ENCODE measurements at places on chromosomes 4 and X.

GRCh38 chr4:145520172-145520571 is 38.5 kb downstream of the SMAD1 start:
- DNase-seq, result no peak

GRCh38 chr4:102586644-102587021 is 85.5 kb downstream of the NFKB1 start:
- DNase-seq, result no peak

- DNase-seq, result peak; percentile 64
Observed at GRCh38 chrX:71622576-71623450, 4.5 kb upstream of the CXCR3 start.

DNA sequence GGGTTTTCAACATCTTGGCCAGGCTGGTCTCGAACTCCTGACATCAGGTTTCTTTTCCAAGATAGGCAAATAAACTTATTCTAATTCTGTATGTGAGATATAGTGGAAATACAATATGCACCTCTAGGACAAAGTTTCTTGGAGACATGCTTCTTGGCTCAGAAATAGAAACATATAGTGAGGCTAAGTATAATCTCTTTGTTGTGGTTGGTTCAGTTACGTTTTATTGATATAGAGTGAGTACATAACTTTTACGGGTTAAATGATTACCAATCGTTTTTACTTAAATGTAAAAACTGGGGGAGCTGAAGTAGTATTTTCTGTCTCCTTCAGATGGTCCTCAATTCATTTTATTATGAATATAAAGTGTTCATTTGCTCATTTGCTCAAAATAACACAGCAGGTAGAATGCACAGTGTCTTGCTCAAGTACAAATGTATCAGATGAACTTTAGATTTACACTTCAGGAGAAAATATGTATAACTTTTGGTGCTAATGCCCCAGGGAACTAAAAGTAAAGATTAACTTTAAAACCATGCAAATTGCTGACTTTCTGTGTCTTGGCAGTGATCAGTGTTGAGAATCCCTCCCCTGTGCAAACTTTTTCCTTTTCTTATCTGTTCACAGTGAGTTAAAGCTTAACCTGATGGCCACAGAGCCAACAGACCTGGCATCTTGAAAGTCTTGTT is 77.6 kb downstream of the AFF1 start:
- DNase-seq, result no peak

DNA sequence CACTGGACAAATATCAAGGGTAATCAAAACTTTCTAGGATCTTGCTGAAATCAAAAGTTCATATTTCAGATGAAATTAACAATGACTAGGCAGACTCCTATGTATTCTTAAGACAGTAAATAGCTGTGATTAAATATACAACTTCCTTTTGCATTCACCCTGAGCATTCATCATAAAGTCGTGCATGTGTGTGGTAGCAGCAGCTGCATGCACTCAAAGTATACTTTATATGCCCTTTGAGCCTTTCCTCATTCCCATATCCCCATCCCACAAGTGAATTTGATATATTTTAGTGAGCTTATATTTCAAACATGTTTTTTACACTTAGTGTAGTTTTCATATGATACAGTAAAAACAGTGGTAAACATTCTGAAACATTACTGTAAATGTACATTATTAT is 959.0 kb downstream of the C4orf33 start:
- no peak for DNase-seq

GRCh38 chr4:128565565-128566186 is 243.8 kb upstream of the JADE1 start:
- DNase-seq, result peak; percentile 69

GRCh38 chrX:45623266-45623665 is 422.6 kb upstream of the DIPK2B start:
- no peak for DNase-seq

- DNase-seq, result peak; percentile 65
Observed at GRCh38 chr4:69823481-69824186, 36.3 kb downstream of the SULT1E1 start.

- DNase-seq, result no peak
Observed at GRCh38 chr4:151166636-151167035, 67.2 kb downstream of the RPS3A start.

DNA sequence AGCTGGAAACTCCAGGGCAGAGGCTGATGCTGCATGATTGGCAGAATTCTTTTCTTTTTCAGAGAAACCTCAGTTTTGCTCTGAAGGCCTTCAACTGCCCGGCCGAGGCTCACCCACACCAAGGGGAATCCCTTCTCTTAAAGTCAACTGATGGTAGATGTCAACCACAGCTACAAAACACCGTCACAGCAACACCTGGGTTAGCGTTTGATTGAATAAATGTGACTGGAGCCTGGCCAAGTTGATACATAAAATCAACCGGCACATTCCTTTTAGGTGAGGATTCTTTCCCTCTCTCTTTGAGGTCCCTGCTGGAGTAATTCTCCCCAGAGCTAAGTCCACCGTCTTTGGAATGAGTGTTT is 15.2 kb upstream of the KIAA0232 start:
- DNase-seq, result no peak

DNA sequence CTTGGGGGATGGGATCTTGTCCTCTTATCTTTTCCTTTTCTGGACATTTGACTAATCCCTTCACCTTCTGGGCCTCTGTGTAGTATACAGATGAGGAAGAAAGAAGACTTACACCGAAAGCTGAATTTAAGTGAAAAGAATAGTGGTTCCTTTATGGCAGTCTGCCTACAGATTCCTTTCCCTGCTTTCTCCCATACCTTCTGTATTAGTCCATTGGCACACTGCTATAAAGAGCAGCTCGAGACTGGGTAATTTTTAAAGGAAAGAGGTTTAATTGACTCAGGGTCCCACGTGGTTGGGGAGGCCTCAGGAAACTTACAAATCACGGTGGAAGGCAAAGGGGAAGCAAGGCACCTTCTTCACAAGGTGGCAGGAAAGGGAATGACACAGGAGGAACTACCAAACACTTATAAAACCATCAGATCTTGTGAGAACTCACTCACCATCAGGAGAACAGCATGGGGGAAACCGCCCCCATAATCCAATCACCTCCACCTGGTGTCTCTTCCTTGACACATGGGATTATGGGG is 34.0 kb upstream of the CD38 start:
- DNase-seq, result no peak

DNA sequence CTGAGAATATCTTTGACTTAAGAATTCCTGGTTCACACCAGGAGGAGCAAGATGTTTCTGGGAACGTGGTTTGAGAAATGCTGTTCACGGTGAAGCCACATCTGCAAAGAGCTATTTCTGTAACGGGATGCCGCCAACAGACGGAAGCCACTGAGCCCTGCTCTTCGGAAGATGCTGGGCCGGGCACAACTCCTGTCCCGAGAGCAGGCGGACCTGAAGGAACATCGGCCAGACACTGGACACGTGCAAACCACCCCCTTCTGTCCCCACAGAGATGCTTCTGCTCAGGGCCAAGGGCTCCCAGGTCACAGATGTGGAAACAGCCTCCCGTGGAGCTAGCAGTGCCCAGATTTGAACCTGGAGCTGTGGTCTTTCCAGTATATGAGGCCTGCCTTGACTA is 24.3 kb downstream of the HMX1 start:
- no peak for DNase-seq

DNA sequence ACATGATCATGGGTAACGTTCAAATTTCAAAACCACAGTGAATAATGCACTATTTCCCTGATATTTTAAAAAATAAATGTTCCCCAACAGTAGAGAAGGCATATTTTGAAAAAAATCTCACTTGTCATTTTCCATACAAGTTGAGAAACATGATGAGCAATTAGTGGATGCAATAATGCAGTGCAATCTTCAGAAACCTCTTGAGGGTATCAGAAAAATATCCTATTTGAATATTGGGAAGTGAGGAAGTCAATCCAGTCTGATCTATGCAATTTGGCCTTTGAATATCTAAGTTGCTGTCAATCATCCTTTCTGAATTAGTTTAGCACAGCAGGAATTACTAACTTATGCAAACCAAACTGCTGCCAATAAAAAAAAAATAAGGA is 776.8 kb downstream of the PCDH18 start:
- DNase-seq, result no peak

DNA sequence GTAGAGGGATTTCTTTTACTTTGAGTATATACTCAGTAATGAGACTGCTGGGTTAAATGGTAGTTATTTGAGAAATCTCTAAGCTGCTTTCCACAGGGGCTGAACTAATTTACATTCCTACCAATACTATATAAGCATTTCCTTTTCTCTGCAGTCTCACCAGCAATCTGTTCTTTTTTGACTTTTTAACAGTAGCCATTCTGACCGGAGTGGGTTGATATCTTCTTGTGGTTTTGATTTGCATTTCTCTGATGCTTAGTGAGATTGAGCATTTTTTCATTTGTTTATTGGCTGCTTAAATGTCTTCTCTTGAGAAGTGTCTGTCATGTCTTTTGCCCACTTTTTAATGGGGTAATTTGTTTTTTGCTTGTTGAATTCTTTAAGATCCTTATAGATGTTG is 43.3 kb downstream of the SPCS3 start:
- no peak for DNase-seq

GRCh38 chrX:96407501-96407900 is 277.1 kb upstream of the DIAPH2 start:
- DNase-seq, result peak; percentile 68

GRCh38 chr4:72768364-72768763 is 199.3 kb upstream of the ADAMTS3 start:
- DNase-seq, result peak; percentile 20

- peak; percentile 56 for DNase-seq
Observed at GRCh38 chr4:48017108-48017571, 568 bp downstream of the NIPAL1 start.

DNA sequence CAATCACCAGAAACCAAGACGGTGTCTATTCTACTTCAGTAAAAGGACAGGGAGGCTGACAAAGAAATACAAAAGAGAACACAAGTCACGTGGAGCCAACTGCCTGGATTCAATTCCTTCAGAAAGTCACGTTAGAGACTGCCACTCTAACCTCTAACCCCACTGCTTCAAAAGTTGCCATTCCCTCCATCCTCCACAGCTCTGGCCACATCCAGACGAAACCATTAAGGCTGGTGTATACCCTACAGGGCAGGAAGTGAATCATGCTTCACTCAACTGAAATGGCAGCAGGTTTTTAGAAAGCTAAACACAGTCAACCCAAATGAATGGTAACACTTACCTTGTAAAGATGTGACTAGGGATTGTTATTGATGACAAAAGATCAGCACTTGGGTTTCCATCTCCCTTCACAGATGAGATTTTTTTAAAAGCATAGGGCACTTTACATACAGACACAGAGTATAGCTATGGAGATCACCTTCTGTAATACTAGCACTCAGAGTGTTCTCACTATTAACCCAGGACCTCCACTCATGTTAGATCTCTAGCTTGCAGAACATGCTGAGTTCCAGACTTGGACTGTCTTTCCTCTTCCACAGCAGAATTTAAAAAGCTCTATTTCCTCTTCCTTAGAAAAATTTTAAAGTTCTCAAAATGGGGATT is 37.4 kb downstream of the MAML3 start:
- DNase-seq, result no peak

- peak; percentile 58 for DNase-seq
Observed at GRCh38 chr4:38565271-38566199, 98.5 kb upstream of the KLF3 start.

- no peak for DNase-seq
Observed at GRCh38 chr4:113919145-113919544, 60.3 kb downstream of the ARSJ start.

GRCh38 chr4:185019456-185020292 is 1.4 kb downstream of the HELT start:
- no peak for DNase-seq

- no peak for DNase-seq
Observed at GRCh38 chr4:25896776-25897539, 17.1 kb upstream of the SMIM20 start.
